ENCODE measurements at places on chromosomes 5 and 9.
A peak's percentile ranks its signal among the peaks of the same experiment; 100 is the strongest.

- no peak for DNase-seq
These were observed 52.4 kb downstream of the RFX3 start for GRCh38 chr9:3473405-3473804.

DNA sequence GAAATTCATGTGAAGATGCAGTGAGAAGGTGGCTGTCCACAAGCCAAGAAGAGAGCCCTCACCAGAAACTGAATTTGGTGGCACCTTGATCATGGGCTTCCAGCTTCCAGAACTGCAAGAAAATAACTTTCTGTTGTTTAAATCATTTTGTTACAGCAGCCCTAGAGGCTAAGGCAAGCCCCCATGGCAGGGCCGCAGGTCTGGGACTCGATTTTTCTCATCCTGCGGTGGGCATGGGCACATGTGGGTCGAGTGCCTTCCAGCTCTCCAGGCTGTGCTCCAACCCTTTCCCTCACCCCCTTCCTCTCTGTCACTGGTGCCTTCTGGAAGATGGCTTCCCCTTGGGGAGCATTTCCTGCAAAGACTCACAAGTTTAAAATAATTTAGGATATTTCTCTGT, 40.7 kb downstream of the AHRR start:
- no peak for DNase-seq

DNA sequence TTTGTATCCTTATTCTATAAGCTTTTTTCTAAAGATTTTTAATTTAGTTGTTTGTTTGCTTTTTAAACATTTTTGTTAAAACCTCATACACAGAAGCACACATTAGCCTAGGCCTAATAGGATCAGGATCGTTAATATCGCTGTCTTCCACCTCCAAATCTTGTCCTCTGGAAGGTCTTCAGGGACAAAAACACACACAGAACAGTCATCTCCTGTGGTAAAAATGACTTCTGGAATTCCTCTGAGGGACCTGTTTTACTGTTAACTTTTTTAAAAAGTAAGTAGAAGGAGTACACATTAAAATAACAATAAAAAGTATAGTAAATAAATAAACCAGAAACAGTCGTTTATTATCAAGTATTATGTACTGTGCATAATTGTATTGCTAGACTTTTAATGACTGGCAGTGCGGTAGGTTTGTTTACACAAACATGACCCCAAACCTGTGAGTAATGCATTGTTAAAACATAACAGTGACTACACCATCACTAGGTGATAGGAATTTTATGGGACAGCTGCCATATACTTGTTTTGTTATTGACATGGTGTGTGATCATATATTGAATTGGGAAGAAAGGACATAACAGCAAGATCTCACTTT, 109.6 kb downstream of the ZCCHC7 start:
- DNase-seq = no peak

DNA sequence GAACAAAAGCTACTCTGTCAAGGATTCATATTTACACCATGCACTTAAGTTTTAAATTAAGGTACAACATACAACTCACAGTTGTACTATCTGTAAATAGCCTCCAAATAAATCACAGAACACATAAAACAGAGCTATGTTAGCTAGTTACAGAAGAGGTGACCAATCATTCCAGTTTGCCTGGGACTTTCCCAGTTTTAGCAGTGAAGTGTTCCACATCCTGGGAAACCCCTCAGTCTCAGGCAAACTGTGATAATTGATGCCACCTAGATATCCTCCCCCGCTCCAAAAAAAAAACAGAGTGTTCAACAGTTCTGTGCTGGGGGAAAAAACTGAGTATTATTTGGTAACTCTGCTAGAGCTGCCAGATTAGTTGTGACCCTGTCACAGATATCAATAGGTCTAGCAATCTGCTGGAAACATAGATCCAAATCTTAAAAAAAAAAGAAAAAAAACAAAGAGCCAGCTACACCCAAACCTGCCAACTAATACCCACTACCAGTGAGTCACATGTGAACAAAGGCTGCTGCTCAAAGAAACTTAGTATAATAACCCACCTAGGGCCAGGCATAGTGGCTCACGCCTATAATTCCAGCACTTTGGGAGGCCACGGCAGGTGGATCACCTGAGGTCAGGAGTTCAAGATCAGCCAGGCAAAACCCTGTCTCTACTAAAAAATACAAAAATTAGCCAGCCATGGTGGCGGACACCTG, 5.7 kb downstream of the TBCA start:
- no peak for DNase-seq

- no peak for DNase-seq
These were observed 143.1 kb upstream of the FBN2 start for GRCh38 chr5:128681096-128681495.

- DNase-seq = no peak
These were observed 30.6 kb upstream of the TRIM32 start for GRCh38 chr9:116656501-116656971.

DNA sequence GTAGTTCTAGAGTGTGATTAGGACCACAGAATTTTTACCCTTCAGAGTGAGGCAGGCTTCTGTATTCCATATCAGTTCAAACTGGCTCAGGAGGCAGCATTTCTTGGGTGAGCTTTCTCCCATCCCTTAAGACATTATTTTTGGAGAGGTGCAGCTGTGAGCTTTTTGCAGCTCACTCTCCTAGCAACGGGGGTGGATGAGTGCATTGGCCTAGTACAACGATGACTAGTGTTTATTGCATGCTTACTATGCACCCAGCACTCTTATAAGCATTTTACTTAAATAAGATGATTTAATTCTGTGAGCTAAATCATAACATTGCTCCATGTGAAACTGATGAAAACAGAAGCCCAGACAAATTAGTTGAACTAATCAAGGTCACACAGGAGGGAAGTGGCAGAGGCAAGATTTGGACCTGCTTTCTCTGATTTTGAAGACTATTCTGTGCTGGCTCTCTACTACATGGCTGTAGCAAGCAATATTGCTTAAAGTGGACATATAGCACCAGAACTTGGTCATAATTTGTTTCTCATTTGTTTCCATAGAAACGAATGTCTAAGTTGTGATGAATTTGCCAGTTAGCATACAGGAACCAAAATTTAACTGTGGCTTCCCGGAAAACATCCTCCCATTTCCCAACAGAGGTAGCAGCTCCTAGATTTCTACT, 372.1 kb upstream of the RIOK2 start:
- no peak for DNase-seq

DNA sequence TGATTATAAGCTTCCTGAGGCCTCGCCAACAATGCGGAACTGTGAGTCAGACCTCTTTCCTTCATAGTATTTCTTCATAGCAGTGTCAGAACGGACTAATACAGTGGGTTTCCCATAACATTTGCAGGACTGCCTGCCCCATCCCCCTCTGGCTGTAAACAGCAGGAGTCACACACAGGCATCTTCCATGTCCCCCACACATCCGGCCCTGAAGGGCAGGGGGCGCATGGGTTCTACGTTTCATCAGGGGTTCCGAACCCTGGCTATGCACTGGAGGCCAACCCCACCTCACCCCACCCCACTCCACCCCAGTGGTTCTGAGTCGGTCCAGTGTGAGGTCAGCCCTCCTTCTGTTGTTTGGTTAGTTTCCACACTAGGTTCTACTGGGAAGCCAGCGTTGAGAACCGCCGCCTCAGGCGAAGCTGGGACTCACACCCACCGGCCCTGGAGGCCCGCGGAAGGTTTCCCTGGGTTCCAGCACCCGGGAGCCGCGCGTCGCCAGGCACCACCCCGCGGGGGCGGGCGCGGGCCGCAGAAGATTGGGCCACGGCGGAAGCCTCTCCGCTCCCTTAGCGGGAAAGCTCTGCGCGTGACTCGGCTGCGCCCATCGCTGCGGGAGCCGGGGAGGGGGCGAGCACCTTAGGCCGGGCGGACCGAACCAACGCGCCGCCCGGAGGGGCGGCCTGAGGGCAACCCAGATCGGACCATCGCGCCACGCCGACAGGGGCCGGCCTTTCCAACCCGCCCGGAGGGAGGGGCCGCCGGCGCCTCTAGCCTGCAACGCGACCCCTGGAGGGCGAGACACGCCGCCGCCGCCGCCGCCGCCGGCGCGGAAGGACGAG, at the start of gene RUSC2:
Gene RUSC2, plus strand, starts transcription at position 799 of the 842 bp plus-strand sequence. CDS start 56,411 bp downstream, outside the sequence.
- peak; percentile 73 for DNase-seq

GRCh38 chr5:34686762-34687268, 30.7 kb downstream of the RAI14 start:
- peak; percentile 67 for DNase-seq

DNA sequence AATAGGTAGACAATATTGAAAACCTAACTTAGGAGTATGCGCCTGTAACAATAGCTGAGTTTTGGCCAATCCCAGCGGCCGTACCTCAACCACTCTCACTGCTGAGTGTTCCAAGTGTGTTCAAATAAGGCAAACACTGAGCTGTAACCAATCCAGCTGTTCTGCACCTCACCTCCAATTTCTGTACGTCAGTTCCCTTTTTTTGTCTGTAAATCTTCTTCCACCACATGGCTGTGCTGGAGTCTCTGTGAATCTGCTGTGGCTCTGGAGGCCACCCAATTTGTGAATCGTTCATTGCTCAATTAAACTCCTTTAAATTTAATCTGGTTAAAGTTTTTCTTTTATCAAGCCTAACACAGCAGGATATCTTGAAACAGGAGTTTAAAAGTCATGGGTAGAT, 116.3 kb downstream of the SLC28A3 start:
- no peak for DNase-seq

- DNase-seq = no peak
These were observed 33.1 kb upstream of the SETD9 start for GRCh38 chr5:56876327-56876726.

GRCh38 chr5:158995694-158996173, 104.0 kb downstream of the EBF1 start:
- no peak for DNase-seq

GRCh38 chr9:89887286-89887685, 282.5 kb downstream of the GADD45G start:
- DNase-seq = no peak

GRCh38 chr5:170248172-170248930, 15.6 kb downstream of the C5orf58 start:
- DNase-seq = no peak

- no peak for DNase-seq
These were observed 47.3 kb downstream of the KCNIP1 start for GRCh38 chr5:170551076-170551475.

- no peak for DNase-seq
These were observed 29.4 kb downstream of the RAD23B start for GRCh38 chr9:107312376-107313050.

DNA sequence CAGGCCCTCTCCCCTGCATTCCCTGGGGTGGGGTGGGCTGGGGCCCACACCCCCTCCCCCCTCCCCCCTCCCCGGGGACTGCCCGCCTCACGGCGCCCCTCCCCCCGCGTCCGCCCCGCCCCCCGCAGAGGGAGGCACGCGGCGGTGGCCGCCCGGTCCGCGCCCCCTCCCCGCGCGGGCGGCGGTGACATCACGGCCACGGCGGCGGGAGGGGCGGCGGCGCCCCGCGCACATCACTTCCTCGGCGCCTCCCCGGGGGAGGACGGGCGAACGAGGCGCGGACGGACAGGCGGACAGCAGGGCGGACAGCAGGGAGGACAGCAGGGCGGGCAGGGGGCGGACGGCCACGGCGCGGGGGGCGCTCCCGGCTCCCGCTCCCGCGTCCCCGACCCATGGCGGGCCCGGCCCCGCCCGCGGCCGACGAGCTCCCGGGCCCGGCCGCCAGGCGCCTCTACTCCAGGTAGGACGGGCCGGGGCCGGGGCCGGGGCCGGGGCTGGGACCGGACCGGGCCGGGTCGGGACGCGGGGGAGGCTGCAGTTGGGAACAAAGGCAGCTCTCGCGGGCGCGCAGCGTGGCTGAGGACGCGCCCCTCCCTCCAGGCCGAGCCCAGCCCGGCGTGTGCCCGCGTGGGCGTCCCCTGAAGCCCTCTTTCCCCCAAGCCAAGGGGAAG, at the start of gene GPSM1:
Gene GPSM1, plus strand, starts transcription at position 236 of the 671 bp plus-strand sequence. Its CDS starts 157 bp downstream, at position 393.
- no peak for DNase-seq

DNA sequence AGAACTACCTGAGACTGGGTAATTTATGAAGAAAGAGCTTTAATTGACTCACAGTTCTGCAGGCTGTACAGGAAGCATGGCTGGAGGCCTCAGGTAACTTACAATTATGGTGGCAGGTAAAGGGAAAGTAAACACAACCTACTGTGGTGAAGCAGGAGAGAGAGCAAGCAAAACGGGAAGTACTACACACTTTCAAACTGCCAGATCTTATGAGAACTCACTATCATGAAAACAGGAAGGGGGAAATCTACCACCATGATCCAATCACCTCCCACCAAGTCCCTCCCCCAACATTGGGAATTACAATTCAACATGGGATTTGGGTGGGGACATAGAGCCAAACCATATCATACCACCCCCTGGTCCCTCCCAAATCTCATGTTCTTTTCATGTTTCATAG, 58.7 kb upstream of the GPR151 start:
- no peak for DNase-seq

DNA sequence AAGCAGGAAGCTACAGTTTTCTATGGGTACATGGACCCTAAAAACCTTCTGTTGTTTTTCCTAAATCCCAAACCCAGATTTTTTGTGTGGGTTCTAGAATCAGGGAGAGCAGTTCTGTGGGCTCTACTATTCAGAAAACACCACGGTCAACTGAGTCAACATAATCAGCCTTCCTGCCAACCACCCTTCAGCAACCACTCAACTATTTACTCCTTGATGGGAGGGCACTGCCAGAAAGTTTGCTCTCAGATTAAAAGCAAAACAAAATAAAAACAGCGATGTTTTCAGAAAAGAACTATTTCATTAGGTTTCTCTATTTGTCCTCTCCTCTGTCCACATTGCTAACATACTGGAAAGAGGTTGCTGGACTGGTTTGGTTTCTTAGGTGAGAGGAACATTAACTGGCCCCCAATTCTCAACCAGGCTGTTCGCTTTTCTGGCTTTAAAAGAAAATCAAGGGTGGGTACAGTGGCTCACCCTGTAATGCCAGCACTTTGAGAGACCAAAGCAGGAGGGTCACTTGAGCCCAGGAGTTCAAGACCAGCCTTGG, 72.3 kb downstream of the GCNT1 start:
- no peak for DNase-seq

DNA sequence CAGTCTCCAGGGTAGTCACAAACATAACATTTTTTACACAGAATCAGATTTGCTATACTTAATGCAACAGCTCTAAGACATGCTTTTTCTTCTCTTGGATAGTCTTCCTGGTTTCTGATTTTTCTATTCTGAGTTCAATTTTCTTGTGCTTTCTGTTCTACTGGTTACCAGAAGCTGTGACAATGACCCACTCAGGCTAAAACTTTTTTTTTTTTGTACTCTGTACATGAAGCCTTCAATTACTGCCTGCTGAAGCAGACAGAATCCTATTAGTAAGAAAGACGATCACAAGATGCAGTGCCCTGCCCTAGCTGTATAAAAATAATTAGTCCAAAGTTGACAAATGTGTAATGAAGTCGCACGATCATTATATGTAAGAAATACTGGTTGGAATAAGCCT, 231.1 kb upstream of the TBCA start:
- DNase-seq = no peak

DNA sequence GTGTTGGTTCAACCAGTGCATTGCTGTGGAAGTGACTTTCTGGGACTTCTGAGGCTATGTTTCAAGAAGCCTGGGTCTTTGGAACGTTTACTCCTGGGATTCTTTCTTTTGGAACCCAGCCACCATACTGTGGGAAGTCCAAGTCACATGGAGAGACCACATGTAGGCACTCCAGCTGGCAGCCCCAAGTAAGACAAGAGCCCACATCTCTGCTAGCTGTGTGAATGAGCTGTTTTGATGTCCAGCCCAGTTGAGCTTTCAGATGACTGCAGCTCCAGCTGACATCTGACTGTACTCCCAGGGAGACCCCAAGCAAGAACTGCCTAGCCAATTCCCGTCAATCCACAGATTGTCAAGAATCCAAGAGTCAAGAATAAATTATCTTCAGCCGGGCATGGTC, 60.1 kb upstream of the SPATA31D4 start:
- no peak for DNase-seq
